ENCODE measurements at places on chromosomes 2 and 18. TPM values are rescaled to one million over a fixed set of nuclear protein-coding genes. Genes with fewer than 3 reads are reported as not detected.

Gene ACADL
- total RNA-seq: 0.33 TPM

Gene RAB6D
- not detected for total RNA-seq

Gene CSRNP3
- total RNA-seq: 1.4 TPM

Gene KIF1A
- 0.33 TPM for total RNA-seq

Gene FRZB
- 0.72 TPM for total RNA-seq

Gene HOXD4
- total RNA-seq: 4.6 TPM

Gene HTR2B
- 37.3 TPM for total RNA-seq

Gene CPS1
- total RNA-seq: 30.0 TPM

Gene COLEC11
- total RNA-seq: 1.4 TPM

Gene ABCB11
- total RNA-seq: 0.13 TPM

Gene RAMP1
- 3.7 TPM for total RNA-seq

Gene CNRIP1
- 20.5 TPM for total RNA-seq

Gene SAG
- not detected for total RNA-seq

Gene KIAA2012
- not detected for total RNA-seq

Gene FAM168B
- 98.4 TPM for total RNA-seq

Gene CYP1B1
- total RNA-seq: 92.9 TPM

Gene LHCGR
- total RNA-seq: not detected

Gene SERTAD2
- total RNA-seq: 16.1 TPM

Gene CFAP65
- 0.03 TPM for total RNA-seq

Gene L3MBTL4
- 0.13 TPM for total RNA-seq

Gene SLC9A4
- total RNA-seq: 0.03 TPM

Gene NPC1
- total RNA-seq: 254 TPM

Gene CYP27A1
- 6.8 TPM for total RNA-seq

Gene EPB41L3
- total RNA-seq: 3.6 TPM

Gene BUB1
- total RNA-seq: 27.0 TPM

Gene GAREM2
- total RNA-seq: 2.4 TPM

Gene NEB
- total RNA-seq: 0.33 TPM

Gene ATP8B1
- 73.6 TPM for total RNA-seq

Gene CRYGD
- not detected for total RNA-seq

Gene AKAIN1
- total RNA-seq: not detected

Gene SULT1C4
- 0.17 TPM for total RNA-seq

Gene CENPA
- total RNA-seq: 2.7 TPM

Gene ELOA2
- not detected for total RNA-seq

Gene MDH1B
- total RNA-seq: 0.33 TPM

Gene CNDP1
- not detected for total RNA-seq

Gene TYW5
- total RNA-seq: 7.7 TPM

Gene IFIH1
- total RNA-seq: 7.3 TPM

Gene FKBP1B
- 6.8 TPM for total RNA-seq

Gene MGAT4A
- 0.86 TPM for total RNA-seq

Gene ANKAR
- 4.3 TPM for total RNA-seq

Gene CXCR1
- not detected for total RNA-seq

Gene IL36A
- total RNA-seq: not detected

Gene RGPD3
- 0.20 TPM for total RNA-seq

Gene ABCG8
- not detected for total RNA-seq

Gene SATB2
- total RNA-seq: 11.7 TPM

Gene C1QL2
- total RNA-seq: not detected

Gene ZSWIM2
- 0.10 TPM for total RNA-seq

Gene SERPINB3
- total RNA-seq: 0.07 TPM

Gene SFT2D3
- 4.7 TPM for total RNA-seq

Gene HS6ST1
- total RNA-seq: 29.5 TPM

Gene CRYGC
- not detected for total RNA-seq

Gene KYNU
- total RNA-seq: 0.20 TPM

Gene VWA3B
- not detected for total RNA-seq

Gene UGT1A10
- 0.10 TPM for total RNA-seq

Gene IL37
- not detected for total RNA-seq

Gene CASP8
- 22.2 TPM for total RNA-seq

Gene LYG2
- not detected for total RNA-seq

Gene LYPD6B
- 0.10 TPM for total RNA-seq
